Temporal lobe (tissue), 4 donors: ENCODE measurements at places on chromosomes 3 and 15. TPM values are rescaled to one million over a fixed set of nuclear protein-coding genes. Genes with fewer than 3 reads are reported as not detected.

The KY gene
- total RNA-seq: 0.74 TPM

The MME gene
- total RNA-seq: 1.2 TPM

The IL12A gene
- 0.74 TPM for total RNA-seq

The P4HTM gene
- total RNA-seq: 47.5 TPM

The TCF12 gene
- total RNA-seq: 110 TPM

The SLC6A6 gene
- 12.5 TPM for total RNA-seq
